ENCODE measurements at places on chromosomes 1 and 21.

DNA sequence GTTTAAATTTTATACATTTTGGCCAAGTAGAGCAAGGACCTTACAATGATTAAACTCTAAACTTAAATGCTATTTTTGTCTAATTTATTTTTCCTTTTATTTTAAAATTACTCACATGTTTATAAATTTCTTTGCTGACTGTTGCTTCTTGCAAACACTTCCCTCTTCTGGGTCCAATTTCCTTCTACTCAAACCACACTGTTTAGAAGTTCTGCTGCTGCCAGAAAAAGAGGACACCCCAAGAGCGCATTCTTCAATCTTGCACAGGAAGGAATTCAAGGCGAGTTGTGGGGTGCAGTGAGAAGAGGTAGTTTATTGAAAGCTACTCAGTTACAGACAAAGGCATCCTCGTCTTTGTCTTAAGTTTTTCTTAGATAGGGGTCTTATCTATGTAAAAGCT, 88.5 kb upstream of the NEK7 start:
- no peaks in the 10 kb centered on the region for H3K36me3 ChIP-seq
- no peak overlapping the region for H3K27ac ChIP-seq
- H3K27me3 ChIP-seq = no peaks in the 10 kb centered on the region
- no peak overlapping the region for H3K4me3 ChIP-seq
- H3K4me1 ChIP-seq = no peaks in the 10 kb centered on the region
- DNase-seq = no peak

GRCh38 chr1:220970311-220970710, 91.1 kb downstream of the HLX start:
- H3K4me1 ChIP-seq = no peaks in the 10 kb centered on the region
- no peak overlapping the region for H3K27ac ChIP-seq
- no peaks in the 10 kb centered on the region for H3K27me3 ChIP-seq
- H3K36me3 ChIP-seq = no peaks in the 10 kb centered on the region
- no peak for DNase-seq
- H3K4me3 ChIP-seq = no peak overlapping the region

- peaks cover 12% of the 10 kb centered on the region for H3K4me1 ChIP-seq
- H3K36me3 ChIP-seq = peaks cover 3% of the 10 kb centered on the region
- H3K27ac ChIP-seq = no peak overlapping the region
- DNase-seq = no peak
- H3K4me3 ChIP-seq = no peak overlapping the region
Observed at GRCh38 chr1:50949286-50949982, 10.6 kb downstream of the FAF1 start.

GRCh38 chr1:72007312-72007711, 275.0 kb downstream of the NEGR1 start:
- H3K4me3 ChIP-seq = no peak overlapping the region
- H3K27ac ChIP-seq = no peak overlapping the region
- peaks cover 1% of the 10 kb centered on the region for H3K4me1 ChIP-seq
- DNase-seq = no peak

GRCh38 chr1:117932576-117932975, 3.0 kb downstream of the WDR3 start:
- no peak for DNase-seq
- peaks cover 11% of the 10 kb centered on the region for H3K4me1 ChIP-seq
- no peaks in the 10 kb centered on the region for H3K27me3 ChIP-seq
- H3K27ac ChIP-seq = no peak overlapping the region
- H3K36me3 ChIP-seq = no peaks in the 10 kb centered on the region
- no peak overlapping the region for H3K4me3 ChIP-seq

- no peak overlapping the region for H3K4me3 ChIP-seq
- no peak overlapping the region for H3K27ac ChIP-seq
- no peaks in the 10 kb centered on the region for H3K36me3 ChIP-seq
- peaks cover 1% of the 10 kb centered on the region for H3K27me3 ChIP-seq
- H3K4me1 ChIP-seq = no peaks in the 10 kb centered on the region
- DNase-seq = no peak
Observed at GRCh38 chr1:67058761-67059160, 4.8 kb upstream of the SLC35D1 start.

GRCh38 chr1:101264697-101265096, 27.9 kb downstream of the S1PR1 start:
- no peak overlapping the region for H3K4me3 ChIP-seq
- peaks cover 3% of the 10 kb centered on the region for H3K27me3 ChIP-seq
- no peaks in the 10 kb centered on the region for H3K36me3 ChIP-seq

DNA sequence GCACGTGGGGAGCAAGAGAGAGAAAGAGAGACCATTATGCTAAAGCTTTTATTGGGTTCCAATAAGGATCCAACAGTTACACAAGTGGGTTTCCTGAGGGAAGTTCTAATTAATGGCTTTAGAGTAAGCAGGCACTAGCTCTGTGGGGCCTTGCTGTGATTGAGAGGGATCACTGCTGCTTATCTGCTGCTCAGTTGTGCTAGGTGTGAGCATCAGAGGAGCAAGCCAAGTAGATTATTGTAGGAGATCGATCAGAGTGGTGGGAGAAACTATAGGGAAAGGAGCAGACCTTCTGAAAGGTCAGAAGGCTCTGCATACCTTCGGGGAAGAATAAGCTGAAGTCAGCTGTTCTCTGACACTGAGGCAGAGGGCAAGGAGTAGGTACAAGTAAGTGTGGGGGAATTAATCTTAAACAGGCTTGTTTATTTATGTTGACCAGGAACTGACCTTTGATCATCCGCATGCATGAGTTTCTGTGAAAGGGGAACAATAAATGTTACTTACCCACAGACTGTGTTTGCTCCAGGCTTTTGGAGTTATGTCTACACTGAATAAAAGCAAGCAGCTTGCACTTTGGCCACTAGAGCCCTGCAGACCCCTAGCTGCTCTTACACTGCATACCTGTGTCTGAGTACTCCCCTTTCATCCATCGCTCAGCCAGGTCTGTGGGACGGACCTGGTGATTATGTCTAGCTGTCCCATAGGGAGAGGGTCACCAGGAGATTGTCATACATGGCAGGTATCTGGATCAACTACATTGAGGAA, 89.7 kb downstream of the TNNI3K start:
- H3K4me1 ChIP-seq = no peaks in the 10 kb centered on the region
- H3K4me3 ChIP-seq = no peak overlapping the region
- DNase-seq = no peak
- no peak overlapping the region for H3K27ac ChIP-seq
- H3K27me3 ChIP-seq = no peaks in the 10 kb centered on the region
- H3K36me3 ChIP-seq = no peaks in the 10 kb centered on the region

- H3K27me3 ChIP-seq = peaks cover 9% of the 10 kb centered on the region
- no peak for DNase-seq
- peak overlapping the region; percentile 20 for H3K4me3 ChIP-seq
- no peak overlapping the region for H3K27ac ChIP-seq
Observed at GRCh38 chr1:204188959-204189639, 7.2 kb downstream of the KISS1 start.
